ENCODE measurements at places on chromosomes 6 and 20.
A peak's percentile ranks its signal among the peaks of the same experiment; 100 is the strongest.

DNA sequence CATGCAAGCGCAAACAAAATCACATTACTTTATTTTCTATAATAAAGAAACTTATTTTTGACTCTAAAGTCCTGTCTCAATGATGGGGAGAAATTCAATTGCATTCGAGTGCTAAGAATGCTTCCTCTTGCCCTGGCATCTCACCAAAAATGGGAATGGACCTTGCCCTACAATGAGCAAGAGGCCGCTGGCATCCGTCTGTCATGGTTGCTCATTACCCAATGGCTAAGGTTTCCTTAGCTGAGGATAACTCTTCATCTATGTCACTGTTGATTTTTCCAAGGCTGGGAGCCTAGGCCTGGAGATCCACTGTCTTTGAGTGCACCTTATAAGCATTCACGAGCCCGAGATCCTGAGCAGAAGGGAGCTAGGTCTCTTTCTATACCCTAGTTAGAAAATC is 471.3 kb upstream of the NRSN1 start:
- DNase-seq: no peak

GRCh38 chr6:157436944-157437336 is 56.0 kb downstream of the ZDHHC14 start:
- DNase-seq: no peak

DNA sequence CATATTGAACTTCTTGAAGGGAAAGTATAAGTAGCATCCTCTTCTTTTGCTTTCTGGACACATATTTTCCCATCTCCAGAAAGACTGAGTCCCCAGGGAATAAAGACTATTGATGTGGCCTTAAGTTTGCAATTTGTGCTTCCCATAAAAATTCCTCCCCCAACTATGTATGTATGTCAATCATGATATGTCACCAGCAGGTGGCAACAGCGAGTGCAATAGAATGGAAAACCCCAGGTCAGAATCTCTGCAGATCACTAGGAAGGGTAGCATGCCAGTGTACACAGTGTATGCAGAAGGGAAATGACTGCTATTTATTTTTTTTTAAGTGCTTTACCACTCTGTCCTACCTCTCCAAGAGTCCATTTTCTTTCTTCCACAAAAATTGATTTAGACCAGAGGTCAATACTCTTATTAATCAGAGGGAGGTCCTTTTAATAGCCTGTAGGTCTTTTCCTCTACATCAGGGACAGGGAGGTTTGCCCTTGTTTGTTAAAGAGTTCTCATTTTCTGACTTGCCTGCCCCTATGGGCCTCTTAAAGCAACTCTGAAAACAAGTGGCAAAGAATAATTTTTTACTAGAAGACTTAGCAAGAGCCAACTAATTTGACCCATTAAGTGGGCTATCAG is 61.4 kb downstream of the BMP2 start:
- peak; percentile 4 for DNase-seq

GRCh38 chr6:21636876-21637275 is 43.3 kb downstream of the SOX4 start:
- no peak for DNase-seq

DNA sequence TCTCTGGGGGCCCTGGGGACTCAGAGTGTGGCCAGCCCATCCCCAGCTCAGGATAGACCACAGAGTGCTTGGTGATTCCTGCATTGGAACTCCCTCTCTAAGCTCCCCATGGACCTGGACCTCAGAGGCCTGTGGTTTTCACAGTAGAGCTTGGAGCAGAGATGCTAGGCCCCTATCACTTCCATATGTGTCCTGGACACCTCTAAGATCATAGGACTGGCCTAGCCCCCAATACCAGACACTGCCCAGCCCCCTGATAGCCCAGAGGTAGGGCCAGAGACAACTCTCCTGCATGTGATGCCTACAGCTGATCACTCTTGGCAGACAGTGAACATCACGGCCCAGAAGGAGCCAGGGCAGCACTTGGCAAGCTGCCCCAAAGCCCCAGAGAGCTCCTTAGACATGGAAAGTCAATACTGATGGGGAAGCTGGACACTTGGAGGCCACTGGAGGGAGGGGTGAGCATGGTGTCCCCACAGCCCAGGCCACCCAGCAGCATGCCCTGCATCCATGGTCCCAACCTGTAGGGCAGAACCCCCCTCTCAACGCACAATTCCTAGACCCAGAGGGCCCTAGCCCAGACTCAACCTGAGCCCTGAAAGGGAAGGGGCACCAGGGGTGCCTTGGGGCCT is 27.1 kb downstream of the UBD start:
- DNase-seq: no peak

DNA sequence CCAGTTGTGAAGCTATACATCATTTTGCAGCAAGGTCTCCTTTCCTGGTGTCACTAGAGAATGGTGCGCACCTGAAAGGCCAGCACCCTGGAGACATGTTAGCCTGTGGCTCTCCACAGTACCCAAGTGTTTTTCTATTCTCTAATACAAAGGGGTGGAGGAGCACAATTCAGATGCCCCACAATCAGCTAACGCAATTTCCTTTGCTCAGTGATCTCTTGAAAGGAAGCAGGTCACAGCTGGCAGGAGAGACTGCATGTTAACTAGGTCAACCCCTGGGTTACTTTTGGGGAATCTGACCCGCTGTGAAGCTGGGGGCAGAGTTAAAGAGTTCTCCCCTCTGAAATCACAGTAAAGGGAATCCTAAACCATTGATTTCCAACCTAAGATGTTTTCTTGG is 92.5 kb downstream of the B3GAT2 start:
- no peak for DNase-seq

GRCh38 chr6:136464148-136464547 is 86.1 kb downstream of the MAP7 start:
- no peak for DNase-seq

DNA sequence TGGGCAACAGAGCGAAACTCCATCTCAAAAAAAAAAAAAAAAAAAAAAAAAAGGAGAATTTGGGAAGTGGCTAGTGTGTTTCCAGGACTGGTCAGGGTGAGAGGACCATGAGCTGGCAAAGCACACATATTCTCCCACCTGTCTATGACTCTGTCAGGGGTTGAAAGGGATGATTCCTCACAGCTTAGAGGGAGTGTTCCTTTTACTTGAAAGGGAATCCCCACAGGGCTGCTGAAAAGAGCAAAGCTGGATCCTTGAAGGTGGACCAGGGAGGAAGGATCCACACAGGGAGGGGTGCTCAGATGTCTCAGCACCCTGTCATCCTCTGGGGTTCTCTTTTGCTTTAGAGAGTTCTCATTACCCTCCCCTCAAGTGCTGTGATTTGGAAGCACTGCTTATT is 13.2 kb downstream of the MRAP2 start:
- no peak for DNase-seq

DNA sequence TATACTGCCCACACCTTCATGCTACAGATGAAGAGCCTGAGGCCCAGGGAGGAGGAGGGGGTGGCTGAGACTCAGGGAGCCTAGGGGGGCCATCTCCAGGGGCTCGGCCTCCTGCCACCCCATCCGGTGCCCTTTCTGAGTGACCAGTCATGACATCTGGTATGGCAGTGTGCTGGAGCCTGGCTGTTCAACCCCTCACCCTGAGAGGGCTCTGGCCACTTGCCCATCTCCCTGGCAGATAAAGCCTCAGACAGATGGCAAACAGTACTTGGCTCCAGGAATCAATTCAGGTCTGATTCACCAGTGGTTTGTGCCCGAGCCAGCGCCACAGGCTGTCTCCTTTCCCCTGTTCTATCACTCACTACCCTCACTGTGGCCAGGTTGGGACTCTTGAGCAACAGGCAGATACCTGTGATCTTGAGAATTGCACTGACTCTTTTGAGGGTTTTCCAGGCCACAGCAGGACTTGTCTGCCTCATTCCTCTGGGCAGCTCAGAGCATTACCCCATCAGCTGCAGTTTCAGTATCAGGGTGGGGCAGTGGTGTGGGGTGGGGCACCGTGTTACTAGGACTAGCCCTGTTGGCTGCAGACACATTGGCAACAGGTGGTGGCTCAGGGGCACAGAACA is 22.8 kb downstream of the SRSF3 start:
- DNase-seq: no peak

- no peak for DNase-seq
Measured at GRCh38 chr20:2768632-2769015, 31.8 kb downstream of the CPXM1 start.

DNA sequence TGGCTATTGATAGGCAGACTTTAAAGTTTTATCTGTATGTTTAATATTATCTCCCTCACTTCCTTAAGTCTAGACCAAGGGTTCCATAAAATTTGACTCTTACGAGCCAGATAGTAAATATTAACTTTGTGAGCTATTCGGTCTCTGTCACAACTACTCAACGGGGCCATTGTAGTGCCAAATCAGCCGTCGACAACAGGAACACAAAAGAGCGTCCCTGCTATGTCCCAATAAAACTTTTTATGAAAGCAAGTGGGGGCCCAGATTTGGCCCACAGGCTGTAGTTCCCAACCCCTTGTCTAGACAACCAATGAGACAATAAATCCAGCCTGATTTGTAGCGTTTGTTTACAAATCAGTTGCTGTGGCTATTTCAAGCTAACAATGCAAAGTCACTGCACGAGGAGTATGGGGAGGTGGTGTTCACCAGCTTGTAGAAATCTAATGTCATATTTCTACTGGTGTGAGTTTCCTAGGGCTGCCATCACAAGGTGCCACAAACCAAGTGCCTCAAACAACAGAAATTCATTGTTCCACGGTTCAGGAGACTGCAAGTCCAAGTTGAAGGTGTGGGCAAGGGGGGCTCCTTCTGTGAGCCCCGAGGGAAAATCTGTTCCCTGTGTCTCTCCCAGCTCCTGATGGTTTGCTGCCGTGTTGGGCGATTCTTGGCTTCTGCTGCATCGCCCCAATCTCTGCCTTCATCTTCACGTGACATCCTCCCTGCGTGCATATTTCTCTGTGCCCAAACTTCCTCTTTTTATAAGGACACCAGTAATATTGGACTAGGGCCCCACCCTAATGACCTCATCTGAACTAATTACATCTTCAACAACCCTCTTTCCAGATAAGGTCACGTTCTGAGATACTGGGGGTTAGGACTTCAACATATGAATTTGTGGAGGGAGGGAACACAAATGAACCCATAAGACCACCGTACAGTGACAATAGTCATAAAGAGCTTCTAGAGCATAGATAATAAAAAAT is 356.0 kb upstream of the JARID2 start:
- no peak for DNase-seq

DNA sequence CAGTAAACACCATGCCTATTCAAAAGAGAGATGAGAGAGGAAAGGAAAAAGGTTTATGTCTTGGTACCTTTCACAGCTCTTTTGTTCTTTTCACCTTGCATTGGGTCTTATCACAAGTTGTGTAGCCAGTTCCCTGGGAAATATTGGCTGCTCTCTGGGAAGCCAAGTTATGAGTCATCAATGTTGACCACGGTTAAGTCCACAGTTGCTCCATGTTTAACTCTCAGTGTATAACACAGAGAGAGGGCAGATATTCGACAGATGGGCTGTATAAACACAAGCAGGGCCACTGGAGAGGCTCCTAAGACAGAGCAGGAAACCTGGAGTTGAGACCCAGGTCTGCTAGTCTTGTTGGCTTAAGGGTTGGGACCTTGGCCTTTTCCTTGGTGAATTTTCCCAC is 718.6 kb downstream of the QKI start:
- DNase-seq: no peak

DNA sequence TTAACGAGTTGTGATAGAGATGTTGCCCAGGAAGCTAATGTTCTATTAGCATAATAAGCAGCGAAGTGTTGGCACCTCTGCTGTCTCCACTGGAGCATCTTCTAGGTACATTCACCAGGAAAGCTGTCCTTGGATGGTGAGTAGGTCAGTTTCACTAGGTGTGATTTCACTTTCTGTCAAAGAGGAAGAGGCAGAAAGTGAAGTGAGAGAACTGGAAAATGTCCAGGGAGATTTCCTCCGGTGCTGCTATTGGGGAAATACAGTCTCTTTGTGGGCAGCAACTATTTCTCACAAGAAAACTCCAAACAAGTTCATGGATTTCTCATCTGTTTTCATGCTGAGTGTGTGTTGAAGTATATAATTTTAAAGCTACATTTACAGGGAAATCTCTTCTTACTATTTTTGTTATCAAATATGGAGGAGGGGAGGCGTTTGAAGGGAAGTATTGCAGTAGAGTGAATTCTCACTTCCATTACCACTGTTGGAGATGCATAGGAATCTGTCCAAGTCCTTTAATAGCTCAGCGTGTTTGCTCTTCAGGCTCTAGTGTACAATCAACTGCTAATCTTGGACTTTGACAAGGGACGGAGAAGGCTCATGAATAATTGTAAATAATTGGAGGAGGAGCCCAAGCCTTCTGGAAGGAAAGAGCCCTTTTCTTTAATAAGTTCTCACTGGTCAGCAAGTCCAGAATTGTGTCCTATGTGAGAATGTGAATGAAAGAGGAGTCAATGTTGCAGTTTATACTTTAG is 16.1 kb upstream of the TSBP1 start:
- DNase-seq: no peak

GRCh38 chr20:1302685-1303541 is 26.0 kb downstream of the SDCBP2 start:
- DNase-seq: no peak

DNA sequence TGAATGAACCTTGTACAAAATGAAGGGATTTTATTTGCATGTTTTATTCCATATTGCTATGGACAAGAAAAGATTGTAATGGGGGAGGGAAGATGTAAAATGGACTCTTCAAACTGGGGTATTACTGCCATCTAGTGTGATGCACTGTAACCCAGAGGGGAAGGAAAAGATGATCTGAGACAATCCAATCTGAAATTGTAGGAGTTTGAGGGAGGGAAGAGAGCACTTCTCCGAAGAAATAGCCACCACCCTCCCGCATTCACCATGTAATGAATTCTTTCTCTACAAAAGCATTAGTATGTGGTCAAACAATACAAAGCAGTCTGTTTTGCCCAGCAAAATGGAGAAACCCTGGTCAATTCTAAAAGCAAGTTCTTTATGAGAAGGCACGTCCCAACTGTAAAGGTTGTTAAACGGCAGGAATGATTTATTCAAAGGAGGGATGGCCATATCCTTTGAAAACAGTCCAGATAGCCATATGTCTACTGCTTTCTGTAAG is 679.5 kb upstream of the NRSN1 start:
- no peak for DNase-seq

DNA sequence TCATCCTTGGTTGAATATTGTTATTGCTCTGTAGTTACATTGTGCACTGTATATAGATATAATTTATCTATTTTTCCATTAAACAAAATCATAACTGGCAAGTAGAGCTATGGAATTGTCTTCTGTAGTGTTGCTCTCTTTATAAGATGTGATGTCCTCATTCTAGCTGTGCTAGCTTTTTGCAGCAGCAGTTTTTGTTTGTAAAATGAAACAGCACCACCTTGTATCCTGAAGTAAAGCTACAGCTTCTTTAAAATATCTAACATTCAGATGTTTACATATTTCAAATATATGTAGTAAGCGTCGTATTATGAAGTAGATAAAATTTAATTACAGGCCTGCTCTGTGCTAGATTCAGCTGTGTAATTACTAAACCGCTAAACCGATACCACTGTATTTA is 328.8 kb upstream of the MANEA start:
- no peak for DNase-seq

DNA sequence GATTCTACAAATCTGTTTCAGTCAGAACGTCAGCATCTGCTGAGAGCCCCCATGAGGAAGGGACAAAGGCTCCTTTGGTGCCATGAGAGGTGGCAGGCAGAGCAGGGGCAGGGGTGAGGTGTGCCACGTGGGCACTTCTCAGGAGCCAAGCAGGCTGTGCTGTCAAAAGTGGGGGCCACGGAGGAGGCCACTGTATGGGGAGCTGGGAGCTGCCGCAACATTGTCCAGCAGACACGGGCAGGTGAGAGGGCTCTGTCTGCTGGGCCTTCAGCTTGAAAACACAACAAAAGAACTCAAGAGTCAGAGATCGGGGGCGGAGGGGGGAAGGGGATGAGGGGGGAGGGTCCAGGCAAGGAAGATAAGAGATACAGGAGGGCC is 21.6 kb upstream of the FOXP4 start:
- DNase-seq: no peak

Data from stimulated activated CD8-positive, alpha-beta memory T cell treated with anti-CD3 and anti-CD28 coated beads, Interleukin-2, amount 100 ng/mL, for 48 hours (primary cell).